ENCODE measurements at places on chromosomes 4 and X. TPM values are rescaled to one million over a fixed set of nuclear protein-coding genes. Genes with fewer than 3 reads are reported as not detected.
A peak's percentile ranks its signal among the peaks of the same experiment; 100 is the strongest.

- no peak overlapping the region for H3K27ac ChIP-seq
- H3K36me3 ChIP-seq: no peaks in the 10 kb centered on the region
- no peaks in the 10 kb centered on the region for H3K4me1 ChIP-seq
- H3K27me3 ChIP-seq: no peaks in the 10 kb centered on the region
- DNase-seq: no peak
Observed at GRCh38 chr4:633976-634598, 8.7 kb downstream of the PDE6B start.

Gene IDH3G
- total RNA-seq: 71.1 TPM

GRCh38 chr4:86818841-86819240, 30.3 kb downstream of the SLC10A6 start:
- DNase-seq: no peak
- H3K36me3 ChIP-seq: no peaks in the 10 kb centered on the region
- no peaks in the 10 kb centered on the region for H3K4me1 ChIP-seq
- no peaks in the 10 kb centered on the region for H3K27me3 ChIP-seq
- no peak overlapping the region for H3K4me3 ChIP-seq

GRCh38 chr4:111652236-111652635, 493.0 kb upstream of the FAM241A start:
- H3K4me1 ChIP-seq: no peaks in the 10 kb centered on the region
- H3K36me3 ChIP-seq: no peaks in the 10 kb centered on the region
- H3K27me3 ChIP-seq: no peaks in the 10 kb centered on the region
- no peak for DNase-seq
- no peak overlapping the region for H3K4me3 ChIP-seq
- no peak overlapping the region for H3K27ac ChIP-seq

Gene RTL9
- not detected for total RNA-seq

DNA sequence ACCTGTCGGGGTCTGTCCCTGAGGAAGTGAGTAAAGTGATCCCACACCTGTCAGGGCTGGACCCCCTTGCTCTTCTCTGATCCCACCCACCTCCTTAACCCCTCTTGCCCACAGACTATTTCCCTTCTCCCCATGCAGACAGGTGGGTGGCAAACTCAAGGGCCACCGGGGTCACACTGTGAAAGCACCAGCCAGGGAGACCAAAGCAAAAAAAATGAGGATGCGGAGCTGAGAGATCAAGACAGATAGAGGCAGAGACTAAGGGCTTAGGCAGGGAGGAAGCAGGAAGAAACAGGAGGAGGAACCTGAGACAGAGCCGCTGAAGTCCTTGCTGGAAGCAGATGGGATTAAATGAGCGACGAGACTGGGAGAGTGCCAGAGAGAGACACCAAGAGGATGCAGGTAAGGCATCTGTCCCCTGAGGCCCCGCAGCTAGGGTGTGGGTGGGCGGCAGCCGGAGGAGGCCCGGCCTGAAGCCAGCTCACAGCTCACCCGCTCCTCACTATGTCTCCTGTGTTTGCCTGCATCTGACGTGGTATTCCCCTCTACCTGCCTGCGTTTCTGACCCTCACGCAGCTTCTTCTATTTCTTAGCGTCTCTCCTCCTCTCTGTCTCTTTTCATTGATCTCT, 7.2 kb downstream of the TIMM17B start:
- no peak for DNase-seq
- H3K4me3 ChIP-seq: peak overlapping the region; percentile 13
- no peaks in the 10 kb centered on the region for H3K27me3 ChIP-seq

Gene CT47B1
- not detected for total RNA-seq
